Esophagus squamous epithelium (tissue), 5 donors: ENCODE measurements at places on chromosomes 4 and X. TPM values are rescaled to one million over a fixed set of nuclear protein-coding genes. Genes with fewer than 3 reads are reported as not detected.
A peak's percentile ranks its signal among the peaks of the same experiment; 100 is the strongest.

DDX3X gene
- 219 TPM for total RNA-seq

DNA sequence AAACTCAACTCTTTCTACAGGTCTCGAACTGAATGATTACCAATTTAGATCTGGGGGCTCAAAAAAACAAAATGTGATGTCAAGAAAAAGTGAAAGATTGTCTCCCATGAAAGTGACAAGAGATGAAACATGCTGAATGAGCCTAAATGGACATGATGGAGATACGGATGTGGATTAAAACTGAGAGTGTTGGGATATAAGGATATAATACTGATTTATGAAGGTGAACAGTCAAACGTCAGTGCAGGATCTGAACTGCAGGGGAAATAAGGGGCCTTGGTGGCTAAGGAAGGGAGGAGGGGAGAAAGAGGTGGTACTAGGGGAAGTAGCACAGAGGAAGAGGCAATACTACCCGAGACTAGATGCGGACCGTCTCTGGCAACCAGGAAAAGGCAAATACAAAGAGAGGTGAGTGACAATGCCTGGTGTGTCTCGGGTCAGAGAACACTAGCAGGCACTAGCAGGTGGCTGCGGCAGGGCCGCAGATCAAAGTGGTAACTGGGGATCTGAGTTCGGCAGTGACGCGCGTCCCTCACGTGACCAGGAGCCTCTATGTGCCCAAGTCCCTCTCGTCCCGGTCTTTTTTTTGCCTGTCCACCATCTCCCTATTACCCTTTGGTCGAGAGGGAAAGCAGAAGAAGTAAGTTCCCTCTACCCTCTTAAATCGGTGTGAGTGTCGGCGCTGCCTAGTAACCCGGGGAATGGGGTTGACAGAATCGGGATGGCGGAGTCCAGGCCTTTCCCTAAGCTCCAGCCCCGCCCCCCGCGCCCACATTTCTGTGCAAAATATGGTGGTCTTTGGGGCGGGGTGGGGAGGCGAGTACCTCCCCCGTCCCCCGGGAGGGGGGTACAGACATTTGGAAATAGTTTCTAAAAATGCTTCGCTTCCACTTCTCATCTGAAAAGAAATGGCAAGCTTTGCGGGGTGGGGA, at the start of gene TCEAL1:
Gene TCEAL1 (plus strand): TSS at position 590 of the 932 bp plus-strand sequence. CDS start 942 bp downstream, outside the sequence.
- H3K27me3 ChIP-seq, result no peaks in the 10 kb centered on the region
- no peak for DNase-seq
- H3K4me1 ChIP-seq, result no peaks in the 10 kb centered on the region

- no peaks in the 10 kb centered on the region for H3K4me1 ChIP-seq
- H3K36me3 ChIP-seq, result no peaks in the 10 kb centered on the region
- no peak overlapping the region for H3K4me3 ChIP-seq
- no peak for DNase-seq
Measured at GRCh38 chrX:115494161-115494560, 66.8 kb upstream of the PLS3 start.

- no peak overlapping the region for H3K4me3 ChIP-seq
- H3K27me3 ChIP-seq, result no peaks in the 10 kb centered on the region
- no peaks in the 10 kb centered on the region for H3K36me3 ChIP-seq
- H3K27ac ChIP-seq, result no peak overlapping the region
- no peaks in the 10 kb centered on the region for H3K4me1 ChIP-seq
Measured at GRCh38 chr4:101287324-101287723, 60.0 kb downstream of the PPP3CA start.

DNA sequence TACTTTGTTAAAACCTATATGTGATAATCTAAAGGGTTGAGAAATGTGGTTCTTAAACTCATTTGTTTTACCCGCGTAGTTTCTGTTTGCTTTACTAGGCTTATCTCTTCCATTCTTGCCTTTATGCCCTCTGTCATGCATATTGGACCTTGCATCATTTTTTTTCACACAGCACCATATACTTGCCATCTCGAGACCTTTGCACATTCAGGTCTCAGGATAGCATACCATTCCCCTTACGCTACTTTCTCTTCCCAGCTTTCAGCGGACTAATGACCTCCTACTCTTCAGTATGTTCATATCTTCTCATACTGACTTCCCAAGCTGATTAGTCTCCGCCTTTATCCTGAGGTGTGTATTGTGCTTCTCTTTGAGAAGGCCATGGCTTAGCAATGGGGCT, 40.5 kb downstream of the USP38 start:
- no peak overlapping the region for H3K27ac ChIP-seq
- H3K27me3 ChIP-seq, result no peaks in the 10 kb centered on the region
- no peak overlapping the region for H3K4me3 ChIP-seq
- peaks cover 13% of the 10 kb centered on the region for H3K36me3 ChIP-seq

TRIM60 gene
- not detected for total RNA-seq

DNA sequence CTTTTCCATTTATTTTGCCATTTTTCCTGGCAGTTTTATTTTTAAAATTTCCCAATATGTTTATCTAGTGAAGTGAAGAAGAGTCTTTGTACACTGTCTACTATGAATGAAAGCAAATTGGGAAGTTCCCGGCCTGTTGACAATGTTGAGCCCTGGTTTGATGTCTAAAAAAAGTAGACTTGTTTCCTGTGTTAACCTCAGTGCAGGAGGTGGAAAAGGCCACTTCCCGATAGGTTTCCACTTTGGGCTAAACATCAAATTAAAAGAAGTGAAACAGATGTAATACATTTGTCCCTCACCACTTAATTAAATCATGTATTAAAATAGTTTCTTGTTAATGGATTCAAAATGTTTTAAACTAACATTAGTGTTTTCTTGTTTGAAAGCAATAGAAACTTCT, 30.0 kb downstream of the BBS12 start:
- no peak overlapping the region for H3K27ac ChIP-seq
- H3K4me1 ChIP-seq, result peaks cover 11% of the 10 kb centered on the region
- DNase-seq, result no peak
- no peak overlapping the region for H3K4me3 ChIP-seq
- no peaks in the 10 kb centered on the region for H3K36me3 ChIP-seq
- no peaks in the 10 kb centered on the region for H3K27me3 ChIP-seq

GRCh38 chrX:13110433-13111324, 66.3 kb upstream of the FAM9C start:
- peak overlapping the region; percentile 71 for H3K27ac ChIP-seq
- peaks cover 5% of the 10 kb centered on the region for H3K4me1 ChIP-seq

DNA sequence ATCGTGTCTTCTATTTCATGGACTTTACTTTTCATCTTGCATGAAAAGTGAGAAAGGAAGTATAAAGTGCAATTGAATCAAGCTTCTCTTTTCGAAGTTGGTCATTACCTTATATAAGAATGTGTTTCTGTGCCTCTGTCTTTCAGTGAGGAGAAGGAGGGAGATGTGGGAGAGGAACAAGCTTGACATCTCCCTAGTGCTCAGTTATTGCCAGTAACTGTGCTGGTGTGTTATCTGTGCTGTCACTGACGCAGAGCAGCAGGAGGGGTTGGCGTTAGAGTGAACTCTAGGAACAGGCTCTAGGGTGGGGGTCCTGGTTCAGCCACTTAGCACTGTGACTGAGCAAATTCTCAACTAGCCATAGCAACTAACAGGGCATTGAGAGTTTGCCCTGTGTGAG, 34.0 kb upstream of the TBC1D9 start:
- H3K27me3 ChIP-seq, result no peaks in the 10 kb centered on the region
- H3K4me1 ChIP-seq, result peaks cover 10% of the 10 kb centered on the region
- H3K4me3 ChIP-seq, result no peak overlapping the region
- no peaks in the 10 kb centered on the region for H3K36me3 ChIP-seq
- peak overlapping the region; percentile 55 for H3K27ac ChIP-seq
- no peak for DNase-seq

- no peak overlapping the region for H3K27ac ChIP-seq
- H3K27me3 ChIP-seq, result no peaks in the 10 kb centered on the region
- no peaks in the 10 kb centered on the region for H3K36me3 ChIP-seq
Measured at GRCh38 chrX:39439906-39440798, 638.9 kb downstream of the MID1IP1 start.

DNA sequence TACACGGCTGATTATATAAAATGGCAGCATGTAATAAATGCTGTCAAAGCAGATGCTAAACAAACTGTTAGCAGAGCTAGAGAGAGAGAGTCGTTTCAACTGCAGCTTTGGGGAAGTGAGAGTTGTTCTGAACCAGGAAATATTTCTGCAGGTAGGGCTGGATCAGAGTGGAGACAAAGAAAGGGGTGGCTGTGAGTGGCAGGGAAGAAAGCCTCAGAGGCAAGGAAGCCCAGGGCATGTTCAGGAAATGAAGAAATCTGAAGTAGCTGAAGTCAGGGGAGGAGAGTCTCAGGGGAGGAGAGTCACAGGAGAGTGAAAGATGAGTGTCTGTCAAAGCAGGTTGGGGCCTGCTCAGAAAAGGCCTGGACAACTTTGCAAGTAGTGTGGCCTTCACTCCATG, 48.4 kb upstream of the RPS6KA3 start:
- no peak overlapping the region for H3K4me3 ChIP-seq
- no peaks in the 10 kb centered on the region for H3K36me3 ChIP-seq
- H3K27ac ChIP-seq, result no peak overlapping the region
- H3K4me1 ChIP-seq, result no peaks in the 10 kb centered on the region

- H3K36me3 ChIP-seq, result no peaks in the 10 kb centered on the region
- no peaks in the 10 kb centered on the region for H3K27me3 ChIP-seq
- no peak overlapping the region for H3K27ac ChIP-seq
- H3K4me3 ChIP-seq, result no peak overlapping the region
Measured at GRCh38 chrX:32599156-32599555, 612.2 kb downstream of the DMD start.

IL13RA2 gene
- not detected for total RNA-seq

GRCh38 chrX:111100191-111100590, 4.2 kb downstream of the PAK3 start:
- H3K4me1 ChIP-seq, result no peaks in the 10 kb centered on the region
- no peaks in the 10 kb centered on the region for H3K27me3 ChIP-seq
- DNase-seq, result no peak
- no peak overlapping the region for H3K27ac ChIP-seq
- no peaks in the 10 kb centered on the region for H3K36me3 ChIP-seq

DNA sequence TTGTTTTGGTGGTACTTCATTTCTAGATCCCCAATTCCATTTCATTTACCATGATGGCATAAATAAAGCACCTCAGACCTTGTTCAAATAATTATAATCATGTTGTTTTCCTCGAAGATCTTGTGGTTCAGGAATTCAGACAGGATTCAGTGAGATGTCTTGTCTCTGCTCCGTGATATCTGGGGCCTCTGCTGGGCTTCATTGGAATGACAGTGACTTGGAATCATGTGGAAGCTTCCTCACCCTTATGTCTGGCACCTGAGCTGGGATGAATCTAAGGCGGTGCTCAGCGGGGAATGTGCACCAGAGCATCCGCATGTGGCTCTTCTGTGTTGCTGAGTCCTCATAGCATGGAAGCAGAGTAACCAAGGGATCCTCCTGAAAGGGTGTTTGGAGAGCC, 132.2 kb downstream of the VEGFC start:
- H3K4me1 ChIP-seq, result no peaks in the 10 kb centered on the region
- no peaks in the 10 kb centered on the region for H3K36me3 ChIP-seq
- no peak overlapping the region for H3K4me3 ChIP-seq
- H3K27ac ChIP-seq, result no peak overlapping the region

PRSS12 gene
- 4.4 TPM for total RNA-seq

DNA sequence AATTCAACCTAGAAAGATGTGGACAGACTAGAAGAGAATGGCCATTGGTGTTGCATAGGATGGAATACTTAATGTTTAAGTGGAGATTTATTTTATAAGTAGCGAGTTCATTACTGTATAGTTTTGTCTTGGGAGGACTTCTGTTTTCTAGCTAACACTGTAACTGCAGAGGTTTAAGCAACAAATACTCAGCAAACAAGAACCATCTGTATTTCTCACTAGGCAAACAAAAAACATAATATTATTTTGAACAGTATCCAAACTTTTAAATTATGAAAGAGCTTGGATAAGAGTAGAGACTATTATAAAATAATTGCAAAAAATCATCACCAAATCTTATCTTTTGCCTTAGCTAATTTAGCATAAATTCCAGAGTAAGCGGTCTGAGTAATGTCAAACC, 121.1 kb downstream of the GLRA3 start:
- no peak overlapping the region for H3K27ac ChIP-seq
- no peaks in the 10 kb centered on the region for H3K4me1 ChIP-seq
- no peaks in the 10 kb centered on the region for H3K27me3 ChIP-seq
- H3K4me3 ChIP-seq, result no peak overlapping the region
- no peaks in the 10 kb centered on the region for H3K36me3 ChIP-seq
- no peak for DNase-seq

DNA sequence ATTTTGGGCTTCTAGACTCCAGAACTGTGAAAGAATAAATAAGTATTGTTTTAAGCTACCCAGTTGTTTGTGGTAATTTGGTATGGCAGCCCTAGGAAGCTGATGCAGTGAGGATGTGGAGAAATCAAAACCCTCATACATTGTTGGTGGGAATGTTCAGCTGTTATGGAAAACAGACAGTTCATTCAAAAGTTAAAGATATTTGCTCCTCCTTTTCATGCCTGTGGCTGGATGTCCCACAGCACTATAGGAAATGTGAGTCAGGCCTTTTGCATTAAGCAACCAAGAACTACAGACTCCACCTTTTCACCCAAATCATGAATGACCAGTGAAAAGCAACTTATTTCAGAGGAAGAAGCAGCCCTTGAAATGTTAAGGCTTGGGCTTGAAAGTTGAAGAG, 6.7 kb downstream of the BBS12 start:
- no peak for DNase-seq
- H3K4me1 ChIP-seq, result no peaks in the 10 kb centered on the region

DNA sequence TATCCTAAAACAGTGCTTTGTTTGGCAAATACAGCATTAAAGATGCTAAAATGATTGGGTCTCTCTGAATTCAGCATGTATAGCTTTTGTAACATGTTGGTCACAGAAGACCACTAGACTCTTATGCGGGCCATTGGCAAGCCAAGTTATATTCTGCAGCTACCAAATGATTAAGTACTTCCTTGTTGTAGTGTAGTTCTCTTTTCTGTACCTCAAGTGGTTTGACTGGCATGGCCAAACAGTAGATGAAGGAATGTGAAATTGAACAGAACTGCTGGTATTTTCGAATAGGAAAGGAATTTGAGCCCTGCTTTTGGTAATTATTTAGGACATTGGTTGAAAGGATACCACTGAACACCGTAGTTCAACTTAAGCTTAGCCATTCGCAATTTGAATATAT, 193.9 kb upstream of the GPC4 start:
- H3K36me3 ChIP-seq, result no peaks in the 10 kb centered on the region
- DNase-seq, result no peak
- no peak overlapping the region for H3K27ac ChIP-seq
- no peaks in the 10 kb centered on the region for H3K27me3 ChIP-seq

DNA sequence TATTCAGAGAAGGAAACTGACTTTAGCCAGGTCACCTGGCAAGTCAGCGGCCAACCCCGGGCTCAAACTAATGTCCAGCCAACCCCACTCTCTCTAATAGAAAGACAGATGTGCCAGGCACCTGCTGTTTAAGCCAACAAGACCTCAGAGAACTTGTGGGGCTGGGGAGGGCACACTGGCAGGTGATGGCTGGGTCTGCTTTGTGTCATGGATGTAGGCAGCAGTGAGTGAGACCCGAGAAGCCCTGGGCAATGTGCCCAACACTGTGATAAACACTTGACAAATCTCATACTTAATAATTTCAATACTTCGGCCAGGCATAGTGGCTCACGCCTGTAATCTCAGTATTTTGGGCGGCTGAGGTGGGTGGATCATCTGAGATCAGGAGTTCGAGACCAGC, 9.0 kb upstream of the CD99L2 start:
- no peaks in the 10 kb centered on the region for H3K36me3 ChIP-seq
- H3K27ac ChIP-seq, result no peak overlapping the region
- DNase-seq, result no peak
- no peaks in the 10 kb centered on the region for H3K4me1 ChIP-seq
- H3K4me3 ChIP-seq, result no peak overlapping the region
- no peaks in the 10 kb centered on the region for H3K27me3 ChIP-seq

TMEM271 gene
- not detected for total RNA-seq
